ENCODE measurements at places on chromosomes 7 and 10. TPM values are rescaled to one million over a fixed set of nuclear protein-coding genes. Genes with fewer than 3 reads are reported as not detected.

The ASIC3 gene
- total RNA-seq, result 7.6 TPM

The CALCR gene
- not detected for total RNA-seq

The CHCHD2 gene
- 978 TPM for total RNA-seq

The TMEM176A gene
- not detected for total RNA-seq

The PALD1 gene
- total RNA-seq, result 5.2 TPM

The MEIG1 gene
- 4.1 TPM for total RNA-seq

The SLC29A4 gene
- 10.3 TPM for total RNA-seq

The PRKRIP1 gene
- total RNA-seq, result 34.6 TPM

The TRIM50 gene
- total RNA-seq, result not detected

GRCh38 chr7:17209101-17209500 lies 89.4 kb upstream of the AHR start:
- DNase-seq, result no peak
- no peak overlapping the region for H3K4me3 ChIP-seq
- H3K27ac ChIP-seq, result no peak overlapping the region
- H3K36me3 ChIP-seq, result no peaks in the 10 kb centered on the region

- H3K36me3 ChIP-seq, result no peaks in the 10 kb centered on the region
- no peak for DNase-seq
- no peaks in the 10 kb centered on the region for H3K27me3 ChIP-seq
- no peaks in the 10 kb centered on the region for H3K4me1 ChIP-seq
Measured at GRCh38 chr7:82221152-82221674, 222.4 kb downstream of the CACNA2D1 start.

- no peak for DNase-seq
- no peaks in the 10 kb centered on the region for H3K36me3 ChIP-seq
- 0 out of 2 replicates have a peak overlapping the region, but pooled peaks have one; percentile 10 for H3K27ac ChIP-seq
- H3K27me3 ChIP-seq, result no peaks in the 10 kb centered on the region
- no peaks in the 10 kb centered on the region for H3K4me1 ChIP-seq
Measured at GRCh38 chr10:22308390-22308789, 7.8 kb upstream of the COMMD3 start.

GRCh38 chr10:71031603-71032002 lies 143.2 kb upstream of the PCBD1 start:
- peaks cover 62% of the 10 kb centered on the region for H3K27me3 ChIP-seq
- no peaks in the 10 kb centered on the region for H3K4me1 ChIP-seq
- no peak overlapping the region for H3K27ac ChIP-seq
- no peaks in the 10 kb centered on the region for H3K36me3 ChIP-seq
- DNase-seq, result no peak

DNA sequence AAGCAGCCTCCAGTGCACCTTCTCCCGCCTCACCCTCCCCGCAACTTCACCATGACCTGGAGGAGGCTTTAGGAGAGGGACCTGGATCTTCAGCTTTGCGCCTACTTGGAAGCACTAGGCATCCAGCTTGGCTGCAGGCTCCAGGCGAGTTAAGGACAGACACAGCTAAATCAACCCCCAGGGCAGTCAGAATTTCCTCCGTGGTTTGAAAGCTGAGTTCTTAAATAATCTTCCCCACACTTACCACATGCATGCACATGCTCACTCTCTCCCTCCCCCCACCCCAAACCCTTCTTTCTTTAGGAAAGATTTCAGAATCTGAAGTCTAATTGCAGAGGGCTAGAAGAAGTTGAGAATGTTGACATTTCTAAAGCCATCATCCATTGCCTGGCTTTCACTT lies 36.7 kb upstream of the LRRC4 start:
- no peaks in the 10 kb centered on the region for H3K4me1 ChIP-seq
- no peaks in the 10 kb centered on the region for H3K36me3 ChIP-seq
- no peak overlapping the region for H3K27ac ChIP-seq

DNA sequence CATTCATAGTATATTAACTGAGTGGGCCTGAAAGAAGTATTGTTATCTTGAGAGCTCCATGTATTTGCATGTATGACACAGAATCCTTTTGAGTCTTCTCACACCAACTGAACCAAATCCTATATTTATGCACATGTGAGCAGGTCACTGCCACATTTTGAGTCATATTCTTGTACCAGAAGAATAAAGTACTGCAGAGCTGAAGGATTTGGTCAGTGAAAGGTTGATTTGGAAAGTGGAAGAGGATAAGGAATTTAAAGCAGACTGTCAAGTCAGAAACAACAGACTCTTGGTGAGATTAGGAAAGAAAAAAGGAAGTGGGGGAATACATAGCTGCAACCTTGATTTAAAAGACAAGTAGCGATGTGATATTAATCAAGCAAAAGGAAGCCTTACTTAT lies 121.8 kb downstream of the ARID5B start:
- H3K4me1 ChIP-seq, result peaks cover 26% of the 10 kb centered on the region
- no peak for DNase-seq
- no peaks in the 10 kb centered on the region for H3K36me3 ChIP-seq
- no peaks in the 10 kb centered on the region for H3K27me3 ChIP-seq
- H3K4me3 ChIP-seq, result no peak overlapping the region
- no peak overlapping the region for H3K27ac ChIP-seq

- H3K4me3 ChIP-seq, result no peak overlapping the region
- H3K27me3 ChIP-seq, result no peaks in the 10 kb centered on the region
- DNase-seq, result no peak
- H3K4me1 ChIP-seq, result no peaks in the 10 kb centered on the region
- no peak overlapping the region for H3K27ac ChIP-seq
Measured at GRCh38 chr7:553636-554111, 34.0 kb upstream of the PDGFA start.

GRCh38 chr7:2379821-2380450 lies 23.5 kb upstream of the CHST12 start:
- H3K4me3 ChIP-seq, result no peak overlapping the region
- H3K27me3 ChIP-seq, result no peaks in the 10 kb centered on the region
- no peak overlapping the region for H3K27ac ChIP-seq

DNA sequence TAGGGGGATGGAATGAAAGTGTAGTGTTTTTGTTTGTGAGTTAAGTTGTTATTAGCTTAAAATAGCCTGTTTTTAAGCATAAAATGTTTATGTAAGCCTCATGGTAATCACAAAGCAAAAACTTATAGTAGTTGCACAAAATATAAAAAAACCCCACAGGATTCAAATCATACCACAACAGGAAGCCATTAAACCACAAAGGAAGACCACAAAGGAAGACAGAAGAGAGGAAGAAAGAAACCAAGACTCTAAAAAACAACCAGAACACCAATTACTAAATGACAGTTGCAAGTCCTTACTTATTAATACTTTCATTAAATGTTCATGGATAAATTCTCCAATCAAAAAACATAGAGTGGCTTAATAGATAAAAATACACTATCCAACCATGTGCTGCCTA lies 63.6 kb downstream of the ANKRD7 start:
- H3K27me3 ChIP-seq, result no peaks in the 10 kb centered on the region
- no peaks in the 10 kb centered on the region for H3K4me1 ChIP-seq
- no peak overlapping the region for H3K27ac ChIP-seq
- DNase-seq, result no peak

DNA sequence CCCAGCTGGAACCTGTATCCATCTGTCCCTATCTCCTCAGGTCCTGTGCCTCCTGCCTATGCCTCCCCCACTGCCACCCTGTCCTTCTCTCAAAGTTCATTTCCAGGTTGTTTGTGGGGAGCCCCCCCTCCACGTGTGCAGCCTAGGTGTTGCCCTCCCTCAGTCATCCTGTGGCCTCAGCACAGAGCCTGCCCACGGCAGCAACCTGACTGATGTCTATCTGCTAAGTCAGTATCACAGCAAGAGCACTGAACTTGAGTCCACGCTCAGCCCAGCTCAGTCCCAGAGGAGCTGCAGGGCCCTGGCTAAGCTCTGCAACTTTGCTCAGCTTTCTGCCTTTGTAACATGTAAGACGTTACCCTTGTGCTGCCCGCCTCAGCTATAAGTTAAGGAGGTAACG lies 28.7 kb downstream of the FAM53B start:
- H3K36me3 ChIP-seq, result no peaks in the 10 kb centered on the region
- DNase-seq, result no peak
- H3K4me3 ChIP-seq, result no peak overlapping the region
- H3K4me1 ChIP-seq, result peaks cover 11% of the 10 kb centered on the region

DNA sequence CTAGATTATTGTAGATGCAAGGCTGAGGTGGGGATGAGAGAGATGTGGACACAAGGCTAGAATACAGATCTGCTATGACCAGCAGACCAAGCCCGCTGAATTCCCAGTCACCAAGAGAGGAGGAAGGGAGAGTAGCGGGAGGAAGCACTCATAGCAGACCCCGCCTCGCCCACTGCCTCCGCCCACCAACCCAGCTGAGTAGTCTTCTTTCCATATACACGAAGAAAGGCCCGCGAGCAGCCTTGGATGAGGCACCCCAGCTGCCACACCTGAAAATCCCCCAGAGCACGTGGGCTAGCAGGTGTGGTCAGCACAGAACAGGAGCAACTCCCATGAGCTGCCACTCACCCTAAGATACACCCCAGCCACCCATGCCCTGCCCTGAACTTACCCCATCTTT lies 7.9 kb upstream of the H2BK1 start:
- H3K4me3 ChIP-seq, result no peak overlapping the region
- no peak for DNase-seq
- no peaks in the 10 kb centered on the region for H3K4me1 ChIP-seq
- no peak overlapping the region for H3K27ac ChIP-seq
- no peaks in the 10 kb centered on the region for H3K27me3 ChIP-seq
- H3K36me3 ChIP-seq, result peaks cover 52% of the 10 kb centered on the region

GRCh38 chr7:11228515-11228914 lies 254.8 kb downstream of the PHF14 start:
- H3K4me1 ChIP-seq, result no peaks in the 10 kb centered on the region
- no peak for DNase-seq
- no peaks in the 10 kb centered on the region for H3K27me3 ChIP-seq

DNA sequence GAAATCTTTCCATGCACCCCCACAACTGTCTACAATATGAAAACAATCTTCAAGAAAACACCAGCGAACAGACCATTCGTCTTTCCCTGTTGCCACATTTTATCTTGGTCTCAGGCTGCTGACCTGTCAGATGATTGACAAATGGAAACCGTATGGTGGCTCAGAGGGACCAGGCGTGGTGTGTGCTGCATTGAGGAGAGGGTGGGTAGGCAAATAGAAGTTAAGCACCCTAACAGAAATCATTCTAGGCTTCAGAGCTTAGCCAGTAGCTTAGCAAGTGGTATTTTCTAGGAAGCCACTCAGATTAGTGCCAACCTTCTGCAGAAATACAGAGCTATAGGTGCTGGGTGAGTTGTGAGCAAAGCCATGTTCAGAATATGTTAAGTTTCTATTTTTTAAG lies 114.9 kb downstream of the DPP6 start:
- no peak overlapping the region for H3K4me3 ChIP-seq
- H3K27ac ChIP-seq, result no peak overlapping the region
- peaks cover 40% of the 10 kb centered on the region for H3K27me3 ChIP-seq
- no peak for DNase-seq
- no peaks in the 10 kb centered on the region for H3K36me3 ChIP-seq

- DNase-seq, result no peak
- H3K27me3 ChIP-seq, result peaks cover 6% of the 10 kb centered on the region
- no peak overlapping the region for H3K4me3 ChIP-seq
- no peaks in the 10 kb centered on the region for H3K4me1 ChIP-seq
- no peak overlapping the region for H3K27ac ChIP-seq
- H3K36me3 ChIP-seq, result no peaks in the 10 kb centered on the region
Measured at GRCh38 chr10:30782537-30783461, 153.2 kb upstream of the LYZL2 start.

Data from PC-9 (cell line).